Stimulated activated CD8-positive, alpha-beta memory T cell treated with anti-CD3 and anti-CD28 coated beads, Interleukin-12 subunit alpha, Interleukin-12 subunit beta, amount 100 ng/mL, for 1 hour (primary cell): ENCODE measurements at places on chromosomes 7 and 10.

DNA sequence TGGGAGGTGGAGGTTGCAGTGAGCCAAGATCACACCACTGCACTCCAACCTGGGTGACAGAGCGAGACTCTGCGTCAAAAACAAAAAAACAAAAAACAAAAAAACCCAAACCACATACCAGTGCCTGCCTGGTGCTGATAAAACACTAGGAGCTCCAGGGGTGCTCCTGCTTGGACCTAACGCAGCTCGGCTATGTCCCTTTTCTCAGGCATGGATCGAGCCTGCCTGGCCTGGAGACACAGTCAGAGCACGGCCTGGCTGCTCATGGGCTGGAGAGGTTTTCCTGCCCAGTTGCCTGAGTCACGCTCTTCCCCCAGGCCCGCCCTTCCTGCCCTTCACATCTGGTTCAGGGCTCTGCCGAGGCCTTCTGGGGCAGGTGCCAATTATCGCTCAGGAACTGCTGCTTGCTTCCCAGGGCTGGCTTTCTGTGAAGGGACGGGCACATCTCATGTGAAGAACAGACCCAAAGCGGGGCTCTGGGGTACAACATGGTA is 12.6 kb upstream of the NPFFR1 start:
- DNase-seq: no peak

DNA sequence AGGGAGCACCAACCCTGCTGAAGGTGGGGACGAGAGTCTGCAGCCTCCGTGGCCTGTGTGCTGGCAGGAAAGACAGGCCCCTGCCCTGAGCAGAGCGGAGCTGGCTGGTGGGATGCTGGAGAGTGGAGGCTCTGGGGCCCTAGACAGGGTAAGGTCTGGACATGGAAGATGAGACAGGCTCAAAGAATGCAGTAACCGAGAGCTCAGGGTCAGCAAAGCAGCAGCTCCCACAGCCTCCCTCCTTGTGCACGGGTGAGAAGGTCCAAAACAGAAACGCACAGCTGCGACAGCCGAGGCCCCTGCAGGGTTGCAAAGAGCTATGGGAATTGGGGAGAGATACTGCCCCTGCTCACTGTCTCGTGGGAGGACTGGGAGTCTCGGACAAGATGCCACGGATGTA is 80.5 kb downstream of the TNS3 start:
- no peak for DNase-seq

- no peak for DNase-seq
Measured at GRCh38 chr10:51832652-51833383, 133.4 kb upstream of the CSTF2T start.

GRCh38 chr7:27064159-27064558 is 31.6 kb downstream of the HOXA1 start:
- DNase-seq: no peak

- no peak for DNase-seq
Measured at GRCh38 chr7:70638158-70639107, 493.5 kb upstream of the GALNT17 start.

GRCh38 chr10:114686013-114686412 is 27.9 kb upstream of the ABLIM1 start:
- no peak for DNase-seq

GRCh38 chr7:134452991-134453473 is 5.9 kb downstream of the AKR1B1 start:
- DNase-seq: no peak

DNA sequence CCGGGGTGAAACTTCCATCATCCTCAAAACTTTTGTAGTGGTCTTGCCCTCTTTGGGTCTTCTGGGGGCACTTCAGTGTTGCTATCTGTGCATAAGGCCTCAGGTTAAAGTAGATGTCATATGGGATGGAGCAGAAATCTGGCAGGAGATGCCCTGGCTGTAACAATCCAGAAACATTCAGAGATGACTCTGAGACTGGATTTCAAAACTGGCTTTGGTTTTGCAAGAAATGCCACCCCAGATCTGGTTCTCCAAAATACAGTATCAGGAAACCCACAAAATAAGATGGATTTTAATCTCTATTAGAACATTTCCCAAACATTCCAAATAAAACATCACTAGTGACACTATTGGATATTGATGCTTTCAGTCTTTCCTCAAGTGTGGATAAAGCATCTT is 191.5 kb downstream of the REEP3 start:
- DNase-seq: no peak

DNA sequence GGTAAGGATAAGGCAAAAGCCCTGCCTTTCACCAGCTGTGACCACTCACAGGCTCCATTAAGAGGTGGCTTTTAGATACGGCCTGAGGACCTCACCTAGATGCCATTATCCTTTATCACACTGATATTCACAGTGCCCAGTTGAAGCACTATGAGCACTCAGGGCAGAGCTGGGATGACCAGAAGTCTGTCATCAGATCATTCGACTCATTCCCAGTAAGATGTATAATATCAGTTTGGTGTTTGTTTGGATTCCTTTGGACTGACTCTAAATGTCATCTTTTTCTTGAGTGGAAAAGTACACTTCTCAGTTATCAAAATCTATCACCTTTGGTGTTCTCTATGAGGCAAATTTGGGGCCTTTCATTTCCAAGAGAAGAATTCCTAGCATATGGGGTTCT is 18.7 kb downstream of the CCDC136 start:
- DNase-seq: no peak
